ENCODE measurements at places on chromosomes 6 and 20. TPM values are rescaled to one million over a fixed set of nuclear protein-coding genes. Genes with fewer than 3 reads are reported as not detected.

Gene TFAP2D
- not detected for polyA plus RNA-seq

Gene IL17A
- not detected for polyA plus RNA-seq

Gene BTNL2
- not detected for polyA plus RNA-seq

Gene KCNK5
- 3.1 TPM for polyA plus RNA-seq

Gene ABHD16B
- 0.68 TPM for polyA plus RNA-seq

Gene DOK5
- polyA plus RNA-seq: 4.2 TPM

DNA sequence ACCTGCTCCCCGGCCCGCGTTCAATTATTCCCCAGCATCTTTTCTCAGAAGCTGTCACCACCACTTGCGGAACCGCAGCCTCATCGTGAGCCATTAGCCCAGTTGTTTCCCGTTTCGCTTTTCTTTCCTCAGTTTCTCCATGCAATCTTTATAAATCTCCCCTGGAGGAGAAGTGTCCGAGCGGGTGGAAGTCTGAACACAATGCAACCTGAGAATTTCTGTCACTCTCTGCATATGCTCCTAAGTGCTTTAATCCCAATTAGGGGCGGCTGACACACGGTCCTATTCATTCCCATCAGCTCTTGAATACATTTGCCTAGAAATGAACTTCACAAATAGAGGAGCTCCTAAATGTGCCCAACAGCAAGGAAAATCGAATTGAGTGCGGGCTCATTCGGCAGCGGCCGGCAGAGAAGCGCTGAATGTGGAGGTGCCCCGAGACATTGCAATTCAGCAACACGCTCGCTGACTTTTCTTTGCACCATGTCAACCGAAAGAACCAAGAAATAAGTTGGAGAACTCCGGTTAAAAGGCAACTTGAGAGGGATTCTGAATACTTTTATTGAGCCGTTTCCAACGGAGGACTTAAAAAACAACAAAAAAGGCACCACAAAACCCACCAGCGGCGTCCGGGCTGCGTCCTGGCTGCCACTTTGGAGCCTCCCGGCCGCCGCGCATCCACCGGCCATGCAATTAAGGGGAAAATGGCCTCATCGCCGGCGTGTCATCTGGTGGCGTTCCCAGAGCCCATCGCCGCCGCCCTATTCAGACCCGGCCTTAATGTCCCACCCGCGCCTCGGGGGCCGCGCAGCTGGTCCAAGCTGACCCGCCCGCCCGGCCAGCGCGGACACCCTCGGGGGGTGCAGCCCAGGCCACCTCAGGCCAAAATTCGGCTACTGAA is 3.9 kb upstream of the PRDM13 start:
- no peak for DNase-seq

GRCh38 chr20:46938434-46938833 is 43.8 kb downstream of the EYA2 start:
- DNase-seq: no peak

- DNase-seq: no peak
These were observed 338.3 kb upstream of the CHD6 start for GRCh38 chr20:41956338-41957074.

DNA sequence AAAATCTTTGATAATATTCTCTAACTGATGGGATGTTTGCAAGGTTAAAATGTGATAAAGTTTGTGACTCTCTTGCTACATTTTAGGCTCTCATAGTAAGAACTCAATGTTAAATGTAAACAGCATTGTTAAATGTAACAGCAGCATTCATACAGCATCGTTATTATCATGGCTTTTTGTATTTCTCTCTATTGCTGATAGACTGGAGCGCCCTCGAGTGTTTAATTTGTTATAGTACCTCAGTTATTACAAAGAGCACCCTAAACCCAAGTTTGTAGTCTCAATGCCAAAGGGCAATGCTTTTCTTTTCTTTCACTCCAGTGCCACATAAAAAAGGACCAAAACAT is 14.9 kb upstream of the TTPAL start:
- no peak for DNase-seq

- DNase-seq: no peak
These were observed 160.4 kb downstream of the RALGAPA2 start for GRCh38 chr20:20552076-20552475.

DNA sequence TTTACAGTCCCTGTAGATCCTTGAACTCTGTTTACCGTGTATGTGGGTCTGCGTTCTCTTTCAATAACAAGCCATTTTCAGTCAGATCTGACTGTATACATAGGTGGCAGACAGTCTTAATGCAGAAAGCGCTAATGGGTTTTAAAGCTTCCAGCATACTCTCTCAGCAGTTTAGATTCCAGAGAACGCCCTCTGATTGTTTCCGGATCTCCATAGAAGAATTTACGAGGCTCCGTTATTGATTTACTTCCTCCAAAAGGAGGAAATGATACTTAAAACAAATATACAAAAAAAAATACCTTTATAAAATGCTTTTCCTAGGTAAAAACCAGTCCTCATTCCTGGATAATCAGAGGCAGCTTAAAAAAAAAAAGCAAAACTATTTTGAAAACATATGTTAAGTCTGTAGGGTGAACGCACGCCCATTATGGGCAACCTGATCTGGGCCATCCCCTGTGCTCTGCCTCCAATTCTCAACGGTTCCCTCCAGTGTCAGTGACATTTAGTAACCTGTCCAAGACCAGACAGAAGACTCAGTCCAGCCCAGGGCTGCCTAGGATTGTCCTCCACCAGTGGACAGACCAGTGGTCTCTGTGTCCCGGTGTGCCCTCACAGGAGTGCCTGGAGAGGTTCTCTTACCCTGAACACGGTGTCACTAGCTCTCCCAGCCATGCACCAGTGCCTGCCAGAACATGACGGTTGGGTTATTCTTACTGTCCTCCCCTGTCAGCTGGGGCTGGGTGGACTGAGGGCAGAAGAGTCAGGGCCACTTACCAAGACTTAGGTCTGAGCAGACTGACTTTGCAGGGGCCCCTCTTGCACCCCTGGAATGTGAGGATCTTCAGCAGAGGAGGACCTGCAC is 217.3 kb downstream of the ARID1B start:
- no peak for DNase-seq

DNA sequence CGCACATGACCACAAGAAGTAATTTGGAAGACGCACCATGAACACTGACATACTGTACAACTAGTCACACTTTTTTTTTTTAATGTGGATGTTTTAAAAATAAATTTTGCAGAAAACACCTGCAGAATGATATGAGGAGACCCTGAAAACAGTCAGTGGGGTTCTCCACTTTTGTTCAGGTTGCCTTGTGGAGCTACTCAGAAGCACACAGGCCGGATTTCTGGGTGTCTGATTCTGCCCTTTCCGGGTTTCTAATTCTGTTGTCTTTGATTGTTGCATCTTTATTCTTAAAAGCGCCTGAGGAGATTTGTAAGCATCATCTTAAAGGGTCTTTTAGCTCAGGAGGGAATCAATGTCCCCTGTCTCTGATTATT is 74.5 kb downstream of the SSR1 start:
- no peak for DNase-seq

DNA sequence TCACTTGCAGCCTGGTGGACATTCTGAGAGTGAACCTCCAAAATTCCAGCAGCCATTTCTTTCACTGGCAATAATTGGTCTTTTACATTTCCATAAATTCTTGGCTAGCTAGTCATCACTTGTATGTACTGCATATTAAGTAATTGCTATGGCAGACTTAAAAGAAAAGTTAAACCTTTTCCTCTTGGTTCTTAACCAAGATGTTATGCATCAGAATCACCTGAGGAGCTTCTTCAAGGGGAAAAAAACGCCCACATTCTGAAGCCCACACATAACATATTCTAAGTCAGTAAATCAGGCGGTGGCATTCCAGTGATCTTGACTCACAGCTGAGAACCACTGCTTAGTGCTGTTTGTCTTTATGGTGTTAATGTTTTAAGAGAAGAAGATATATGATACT is 37.0 kb downstream of the CDC40 start:
- DNase-seq: no peak
